ENCODE measurements at places on chromosomes 4 and X.

- DNase-seq: no peak
These were observed 51.3 kb downstream of the FNIP2 start for GRCh38 chr4:158819942-158820786.

DNA sequence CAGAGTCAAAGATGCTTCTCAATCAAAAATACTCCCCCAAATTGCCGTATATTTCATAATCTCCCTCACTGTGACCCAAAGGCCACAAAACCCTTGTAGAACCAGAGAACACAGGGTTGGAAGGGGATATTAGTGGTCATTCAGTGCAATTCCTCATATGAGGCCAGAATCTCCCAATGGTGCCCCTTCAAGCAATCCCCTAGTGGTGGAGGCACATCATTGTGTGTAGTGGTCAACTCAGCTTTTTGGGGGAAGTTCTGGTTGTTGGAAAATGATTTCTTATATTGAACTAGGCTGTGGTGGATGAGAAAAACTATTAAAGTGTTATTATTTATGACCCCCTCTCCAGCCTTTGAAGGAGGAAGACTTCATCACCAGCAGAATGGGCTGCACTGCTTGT is 17.6 kb upstream of the BOD1L1 start:
- no peak for DNase-seq

GRCh38 chr4:15929540-15929939 is 9.0 kb downstream of the FGFBP1 start:
- no peak for DNase-seq

DNA sequence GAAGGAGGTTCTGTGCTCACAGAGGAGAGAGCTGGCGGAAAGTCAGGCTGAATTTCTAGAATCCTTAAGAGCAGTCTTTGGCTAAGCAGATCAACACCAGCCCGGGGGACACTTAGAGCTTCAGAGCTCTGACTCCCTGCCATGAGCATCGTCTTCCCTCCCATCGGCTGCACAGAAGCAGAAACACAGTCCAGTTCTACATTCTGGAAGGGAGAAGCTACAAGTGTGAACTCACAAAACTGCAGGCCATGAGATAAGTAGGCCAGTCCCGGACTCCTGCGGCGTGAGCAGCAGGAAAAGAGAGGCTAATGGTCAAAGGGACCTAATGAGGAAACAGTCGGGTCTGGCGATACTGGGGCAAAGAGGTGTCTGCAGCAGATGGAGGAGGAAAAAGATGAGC is 211.5 kb downstream of the DHX15 start:
- no peak for DNase-seq

DNA sequence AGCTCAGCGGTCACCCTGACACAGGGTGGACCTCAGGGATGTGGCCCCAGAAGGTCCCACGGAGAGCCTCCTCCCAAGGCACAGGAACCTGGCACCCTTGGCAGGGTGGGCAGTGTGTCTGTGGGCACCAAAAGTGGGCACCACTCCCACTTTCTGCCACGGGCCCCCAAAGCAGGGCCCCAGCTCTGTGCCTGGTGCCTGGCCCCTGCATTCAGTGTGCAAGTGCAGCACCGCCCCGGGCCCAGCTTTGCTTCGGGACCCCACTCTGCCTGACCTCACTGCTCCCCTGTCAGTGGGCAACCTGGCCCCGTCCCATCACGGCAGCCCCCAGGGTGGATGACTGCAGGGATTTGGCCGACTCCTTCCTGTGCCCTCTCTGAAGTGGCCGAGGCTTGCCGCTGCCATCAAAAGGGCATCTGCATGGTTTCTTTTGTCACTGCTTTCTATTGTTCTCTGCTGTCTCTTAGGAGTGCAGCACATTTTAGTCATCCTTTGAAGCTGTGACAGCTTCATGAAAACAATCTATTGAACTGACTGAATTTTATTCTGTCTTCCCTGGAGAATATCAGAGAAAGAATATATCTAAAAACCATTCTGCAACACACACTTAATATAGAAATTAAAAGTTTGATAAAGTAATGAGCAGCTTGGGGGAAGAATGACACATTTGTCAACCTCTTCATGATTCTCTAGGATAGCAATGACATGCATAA is 302.4 kb downstream of the FAM47B start:
- no peak for DNase-seq

GRCh38 chrX:79361192-79361870 is 5.8 kb downstream of the ITM2A start:
- no peak for DNase-seq

DNA sequence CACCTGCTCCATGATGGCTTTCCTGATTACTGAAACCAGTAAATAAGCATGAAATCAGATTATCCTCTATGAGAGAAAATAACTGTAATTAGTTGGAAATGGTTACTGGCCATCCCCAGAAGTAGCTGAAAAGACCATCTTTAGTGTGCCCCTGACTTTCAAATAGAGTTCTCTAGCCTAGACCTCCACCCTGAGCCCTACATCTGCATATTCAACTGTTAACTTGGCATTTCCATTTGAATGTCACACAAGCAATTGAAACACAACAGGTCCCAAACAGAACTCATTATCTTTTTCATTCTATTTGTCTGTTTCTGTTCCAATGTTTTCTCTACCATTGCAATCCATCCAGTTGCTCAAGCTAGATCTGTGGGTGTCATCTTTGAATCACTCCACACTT is 952.3 kb downstream of the RPA4 start:
- DNase-seq: no peak

DNA sequence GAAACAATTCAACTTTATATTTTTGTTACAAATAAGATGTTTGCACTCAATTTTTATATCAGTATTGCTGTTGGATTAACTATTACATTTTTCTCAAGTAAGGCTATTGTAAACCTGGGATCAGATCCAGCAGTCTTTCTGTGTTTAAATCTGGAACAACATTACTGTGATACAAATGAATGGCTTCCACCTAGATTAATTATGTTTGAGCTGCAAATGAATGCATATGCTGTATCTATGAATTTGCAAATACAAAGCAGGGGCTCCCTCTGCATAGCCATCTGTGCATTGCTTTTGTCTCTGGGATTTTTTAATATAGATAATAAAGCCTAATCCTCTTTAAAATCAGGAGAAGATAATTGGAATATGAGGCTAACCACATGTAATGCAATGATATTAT is 69.8 kb upstream of the NEIL3 start:
- DNase-seq: no peak

DNA sequence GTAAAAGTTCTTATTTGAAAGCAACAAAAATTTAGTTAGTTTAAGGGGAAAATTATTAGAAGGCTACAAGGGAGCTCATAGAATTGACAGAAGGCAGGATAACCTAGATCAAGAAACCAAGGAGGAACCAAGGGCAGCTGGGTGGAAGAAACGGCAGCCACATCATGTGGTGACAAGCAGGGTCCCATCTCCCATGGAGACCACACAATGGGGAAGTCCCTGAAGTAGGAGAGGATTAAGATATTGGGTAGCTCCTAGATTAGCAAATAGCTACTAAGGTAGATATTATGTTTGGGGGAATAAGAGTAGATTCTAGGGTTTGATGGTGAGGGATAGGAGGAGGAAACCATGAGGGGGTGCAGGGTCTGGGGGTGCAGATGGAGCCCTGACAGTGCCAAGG is 48.0 kb upstream of the TMEM154 start:
- no peak for DNase-seq

GRCh38 chrX:139862208-139862607 is 70.6 kb downstream of the ATP11C start:
- no peak for DNase-seq

- DNase-seq: no peak
These were observed 57.1 kb downstream of the RELL1 start for GRCh38 chr4:37628977-37629609.

DNA sequence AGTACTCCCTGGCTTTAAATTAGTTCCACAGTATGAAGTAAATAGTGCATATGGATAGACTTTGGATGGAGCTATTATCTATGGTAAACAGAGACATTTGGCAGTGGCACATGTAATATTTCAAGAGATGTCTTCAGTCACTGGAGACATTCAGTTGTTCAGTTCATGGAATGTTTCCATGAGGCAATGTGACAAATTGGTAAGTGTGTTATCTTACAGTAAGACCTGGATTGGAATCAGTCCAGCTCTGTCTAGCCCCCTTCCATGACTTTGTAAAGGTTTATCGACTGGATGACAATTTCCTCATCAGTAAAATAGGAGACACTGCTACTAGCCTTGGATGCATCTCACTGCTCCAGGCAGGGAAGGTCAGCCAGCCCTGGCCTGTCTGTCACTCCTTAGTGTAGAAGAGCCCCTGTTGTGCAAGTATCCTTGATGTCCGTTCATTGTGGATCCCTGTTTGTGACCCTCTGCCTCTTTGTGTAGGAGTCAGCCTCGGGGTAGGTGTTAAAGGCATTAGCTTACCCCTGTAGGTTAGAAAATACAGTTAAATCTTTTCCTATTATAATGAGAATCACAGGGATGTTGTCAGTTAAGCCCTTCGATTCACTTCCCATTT is 335.9 kb downstream of the ANK2 start:
- no peak for DNase-seq

DNA sequence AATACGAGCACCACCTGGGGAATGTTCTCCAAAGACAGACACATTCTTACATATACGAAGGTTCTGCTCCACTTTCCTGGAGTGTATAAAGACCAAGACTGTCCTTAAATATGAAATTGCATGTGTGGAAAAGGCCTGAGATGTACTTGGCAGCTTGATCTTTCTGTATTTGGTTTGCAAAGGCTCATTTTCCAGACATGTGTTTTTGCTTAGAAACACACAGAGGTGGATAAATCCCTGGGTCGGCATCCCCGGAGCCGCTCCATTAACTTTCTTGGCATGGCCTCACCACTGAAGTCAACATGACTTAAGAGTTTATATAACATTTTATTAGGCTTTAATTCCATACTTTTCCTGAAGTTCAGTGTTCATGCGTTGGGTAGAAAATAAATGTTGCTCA is 239.4 kb downstream of the LDB2 start:
- DNase-seq: no peak

DNA sequence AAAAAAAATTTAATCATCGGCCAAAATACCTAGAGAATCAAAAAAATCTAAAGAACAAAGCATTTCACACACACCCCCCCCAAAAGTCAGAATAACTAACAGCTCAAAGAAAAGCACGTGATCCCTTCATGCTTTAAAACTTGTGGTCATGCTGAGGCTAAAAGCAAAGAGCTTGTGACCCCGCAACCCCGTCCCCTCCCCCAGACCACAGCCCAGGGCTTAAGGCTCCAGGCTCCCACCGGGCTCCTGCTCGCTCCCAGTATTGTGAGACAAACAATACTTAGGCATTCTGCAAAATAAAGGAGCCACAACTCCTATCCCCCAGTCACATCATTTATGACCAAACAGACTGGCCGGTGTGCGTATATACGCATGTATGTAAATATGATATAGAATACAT is 62.1 kb upstream of the CCDC160 start:
- DNase-seq: no peak

Measured in NCI-H1092 (cell line).